ENCODE measurements at places on chromosomes 4 and X.

GRCh38 chrX:113962343-113962742 is 621.5 kb upstream of the HTR2C start:
- DNase-seq = no peak

DNA sequence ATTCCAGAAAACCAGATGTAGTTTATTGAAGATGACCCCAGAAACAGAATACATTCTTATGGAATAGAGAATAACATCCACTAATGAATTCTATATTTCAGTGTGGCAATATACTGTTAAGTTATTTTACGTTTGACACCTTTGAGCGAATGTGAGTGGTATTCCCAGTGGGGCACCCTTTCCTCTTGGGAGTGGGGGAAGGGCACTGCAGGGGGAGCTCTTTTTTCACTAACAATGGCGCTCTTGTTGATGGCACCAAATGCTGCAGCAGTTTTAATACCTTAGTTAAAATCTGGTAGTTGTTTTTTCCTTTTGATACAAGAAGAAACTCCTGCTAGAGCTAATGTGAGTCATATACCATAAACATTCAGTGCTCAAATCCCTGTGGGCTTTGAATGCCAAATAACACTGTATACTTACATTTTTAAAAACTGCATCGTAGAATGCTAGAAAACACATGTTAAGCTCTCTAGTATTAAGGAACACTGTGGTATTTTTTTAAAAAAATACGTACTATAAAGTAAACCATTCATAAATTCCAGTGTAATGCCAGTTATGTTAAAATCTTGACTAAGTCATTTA is 178.5 kb downstream of the DCHS2 start:
- no peak for DNase-seq

DNA sequence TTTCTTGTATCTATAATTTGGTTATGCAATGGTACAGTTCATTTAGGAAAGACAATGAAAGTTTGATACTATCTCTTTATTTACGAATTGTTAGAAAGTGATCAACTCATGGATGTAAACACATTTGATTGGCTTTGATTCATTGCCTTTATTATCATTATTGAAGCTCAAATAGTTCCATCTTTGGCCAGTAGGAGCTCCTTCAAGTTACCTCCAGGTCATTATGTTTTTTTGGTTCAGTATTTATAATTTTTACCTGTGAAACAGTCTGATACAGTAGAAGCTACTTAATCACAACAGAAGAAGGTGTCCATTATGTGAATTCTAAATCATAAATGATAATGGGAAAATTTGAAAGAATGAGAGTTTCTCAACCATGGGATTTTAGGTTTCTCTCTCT is 12.4 kb downstream of the NPY5R start:
- no peak for DNase-seq

DNA sequence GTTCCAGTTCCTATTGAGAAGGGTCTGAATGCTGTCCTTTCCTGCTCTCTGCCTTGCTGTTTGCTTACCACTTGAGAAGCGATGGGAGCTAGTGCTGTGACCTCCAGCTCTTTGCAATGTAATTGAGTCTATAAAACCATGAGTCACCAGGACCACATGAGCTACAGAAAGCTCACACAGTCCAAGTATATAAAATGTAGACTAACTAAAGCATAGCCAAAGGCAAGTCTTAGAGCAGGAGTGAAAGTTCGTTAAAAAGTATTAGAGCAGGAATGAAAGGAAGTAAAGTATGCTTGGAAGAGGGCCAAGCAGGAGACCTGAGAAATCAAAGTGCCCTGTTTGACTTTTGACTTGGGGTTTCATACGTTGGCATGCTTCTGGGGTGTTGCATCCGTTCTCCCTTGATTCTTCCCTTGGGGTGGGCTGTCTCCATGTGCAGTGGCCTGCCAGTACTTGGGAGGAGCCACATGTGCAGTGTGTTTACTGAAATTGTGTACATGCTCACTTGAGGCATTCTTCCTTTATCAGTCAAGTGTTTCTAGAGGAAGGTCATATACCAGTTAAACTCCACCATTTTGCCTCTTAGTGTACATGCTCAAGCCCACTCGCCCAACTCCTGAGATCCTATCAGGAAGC is 71.3 kb upstream of the KIT start:
- DNase-seq = no peak

DNA sequence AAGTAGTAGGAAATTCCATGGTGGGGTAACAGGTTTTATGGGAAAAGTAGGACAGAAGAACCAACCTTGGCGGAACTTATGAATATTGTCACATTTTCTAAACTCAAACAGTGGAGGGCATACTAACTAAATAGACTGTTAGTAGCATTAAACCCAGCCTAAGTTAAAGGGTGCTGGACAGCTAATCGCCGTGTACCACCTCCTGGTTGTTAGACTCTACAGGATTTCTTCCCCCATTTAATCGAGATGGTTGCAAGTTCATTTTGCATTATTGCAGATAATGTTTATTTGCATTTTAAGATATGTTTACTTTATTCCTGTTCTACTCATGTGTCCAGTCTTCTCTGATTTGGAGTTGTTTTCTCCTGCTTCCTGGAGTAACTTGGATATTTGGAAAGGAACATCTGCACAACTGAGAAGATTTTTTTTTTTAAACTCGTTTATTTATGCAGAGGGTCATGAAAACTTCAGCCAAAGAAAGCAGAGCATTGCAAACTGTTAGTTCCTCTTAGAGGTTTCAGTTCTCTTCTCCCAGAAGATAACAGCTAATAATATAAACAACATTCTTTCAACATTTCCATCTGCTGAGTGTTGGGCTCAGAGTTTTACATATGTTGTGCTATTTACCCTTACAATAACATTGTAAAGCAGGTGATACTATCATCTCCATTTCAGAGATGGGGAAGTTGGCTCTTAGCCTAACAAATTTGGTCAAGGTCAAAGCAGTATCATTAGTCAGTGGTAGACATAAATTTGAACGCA is 51.5 kb upstream of the TBC1D9 start:
- DNase-seq = no peak

GRCh38 chrX:39018541-39018940 is 217.3 kb downstream of the MID1IP1 start:
- DNase-seq = no peak

GRCh38 chr4:88857588-88857987 is 160.0 kb upstream of the NAP1L5 start:
- no peak for DNase-seq

GRCh38 chr4:164058776-164059445 is 564.4 kb downstream of the TMA16 start:
- no peak for DNase-seq

DNA sequence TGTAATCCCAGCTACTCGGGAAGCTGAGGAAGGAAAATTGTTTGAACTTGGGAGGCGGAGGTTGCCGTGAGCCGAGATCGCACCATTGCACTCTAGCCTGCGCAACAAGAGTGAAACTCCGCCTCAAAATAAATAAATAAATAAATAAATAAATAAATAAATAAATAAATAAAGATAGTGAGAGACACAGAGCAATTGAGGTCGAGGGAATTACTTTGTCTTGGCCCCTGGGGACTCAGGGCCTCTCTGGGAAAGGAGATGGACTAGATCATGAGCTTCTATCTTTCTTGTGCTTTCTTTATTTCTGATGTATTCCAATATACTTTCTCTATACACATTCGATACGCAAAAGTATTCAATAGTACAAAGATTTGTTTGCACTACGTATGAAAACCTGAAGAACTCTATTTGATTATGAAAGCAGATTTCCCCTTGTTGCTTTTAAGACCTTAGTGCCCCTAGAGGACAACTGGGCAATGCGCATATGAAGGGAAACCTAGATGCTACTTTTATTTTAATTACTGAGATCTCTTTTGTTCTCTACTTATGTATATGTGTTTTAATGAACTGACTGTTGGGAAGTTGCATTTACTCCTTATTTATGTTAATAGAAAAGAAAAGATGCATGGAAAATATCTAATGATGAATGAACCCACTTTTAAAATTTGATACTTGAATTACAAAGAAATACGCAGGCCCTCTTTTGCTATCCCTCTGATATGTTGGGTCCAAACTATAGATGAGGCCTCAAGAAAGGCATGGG is 12.8 kb upstream of the ELOVL6 start:
- peak; percentile 20 for DNase-seq
